ENCODE measurements at places on chromosomes 5 and 9.

- no peak for DNase-seq
Measured at GRCh38 chr9:134988706-134989105, 71.0 kb upstream of the FCN1 start.

DNA sequence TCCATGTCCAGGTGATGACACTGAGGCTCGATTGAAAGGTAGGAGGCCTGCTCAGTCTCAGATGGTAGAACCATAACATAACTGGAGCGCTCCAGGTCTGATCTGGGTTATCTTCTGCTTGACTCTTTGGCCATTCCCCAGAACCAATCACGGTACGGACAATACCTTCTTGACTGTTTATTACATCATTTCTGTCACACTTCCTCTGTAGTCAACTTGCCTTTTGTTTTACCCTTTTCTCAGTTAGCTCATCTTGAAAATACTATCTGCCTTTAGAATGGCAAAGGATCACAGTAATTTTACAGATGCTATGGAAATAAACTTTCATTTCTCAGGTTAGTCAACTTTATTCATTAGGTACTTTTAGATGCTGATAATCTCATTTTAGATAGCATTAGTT is 22.4 kb downstream of the GLRA1 start:
- no peak for DNase-seq

DNA sequence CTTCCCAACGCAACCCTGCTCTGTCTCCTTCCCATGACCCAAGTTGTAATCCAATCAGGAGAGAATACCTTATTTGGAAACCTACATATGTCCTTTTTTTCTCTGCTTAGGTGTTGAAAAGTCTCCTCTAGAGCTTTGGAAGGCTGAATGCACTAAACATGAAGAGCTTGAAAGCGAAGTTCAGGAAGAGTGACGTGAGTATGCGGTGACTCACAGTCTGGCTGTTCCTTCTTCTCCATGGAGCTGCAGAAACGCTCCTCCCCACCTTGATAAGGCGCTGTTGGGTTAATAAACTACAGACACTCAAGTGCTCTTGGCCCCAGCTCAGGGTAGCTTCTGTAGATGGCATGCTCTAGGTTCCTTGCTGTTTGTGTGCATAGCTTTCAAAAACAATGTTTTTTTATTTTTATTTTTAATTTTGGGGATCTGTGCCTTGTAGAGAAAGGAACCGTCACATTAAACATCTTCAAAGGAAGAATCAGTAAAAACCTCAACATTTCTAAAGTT is 30.7 kb downstream of the RAI14 start:
- peak; percentile 90 for DNase-seq

DNA sequence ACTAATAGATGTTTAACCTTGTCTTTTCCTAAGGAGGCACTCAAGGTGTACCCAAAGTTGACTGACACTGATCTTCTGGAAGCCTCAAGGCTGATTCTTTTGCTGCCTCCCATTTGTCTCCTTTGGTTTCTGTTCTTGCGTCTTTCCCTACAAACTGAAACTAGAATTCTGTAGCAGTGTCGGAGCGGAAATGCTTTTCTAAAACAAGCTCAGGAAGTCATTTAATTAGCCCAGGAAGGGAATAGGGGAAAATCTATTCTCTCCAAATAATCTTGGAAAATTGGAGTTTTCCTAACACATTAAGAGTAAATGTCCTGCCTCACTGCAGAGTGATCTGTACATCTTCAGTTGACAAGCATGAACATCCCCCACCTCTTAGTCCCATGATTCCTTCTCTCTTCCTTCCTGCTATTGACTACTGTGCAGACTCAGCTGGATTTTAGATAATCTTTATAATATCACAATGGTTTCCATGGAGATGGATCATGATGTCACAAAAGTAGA is 182.7 kb downstream of the NR3C1 start:
- DNase-seq, result no peak

- no peak for DNase-seq
Measured at GRCh38 chr5:176881816-176882566, 17.2 kb downstream of the HK3 start.

DNA sequence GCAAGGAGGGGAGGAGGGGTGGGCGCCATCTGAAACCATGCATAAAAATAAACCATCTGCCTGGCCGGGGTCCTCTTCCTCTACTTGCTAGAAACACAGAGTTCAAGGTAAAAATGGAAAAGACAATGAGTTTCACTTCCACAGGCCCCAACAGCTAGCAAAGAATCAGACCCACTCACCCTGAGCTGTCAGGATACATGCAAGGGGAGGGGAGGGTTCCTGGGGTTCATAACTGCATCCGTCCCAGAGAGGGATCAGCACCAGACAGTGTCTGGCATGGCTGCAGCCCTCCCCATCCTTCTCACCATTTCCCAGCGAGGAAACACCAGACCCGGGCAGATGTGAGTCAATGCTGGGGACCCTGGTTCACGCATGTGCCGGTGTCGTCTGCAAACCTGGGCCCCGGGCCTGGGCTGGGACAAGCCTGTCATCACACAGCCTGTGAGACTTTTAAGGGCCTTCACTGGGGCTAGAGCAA is 55.4 kb downstream of the SEMA4D start:
- DNase-seq, result no peak

GRCh38 chr5:157431544-157432200 is 28.3 kb upstream of the NIPAL4 start:
- peak; percentile 39 for DNase-seq

GRCh38 chr5:932628-933250 is 40.1 kb downstream of the TRIP13 start:
- DNase-seq, result no peak

DNA sequence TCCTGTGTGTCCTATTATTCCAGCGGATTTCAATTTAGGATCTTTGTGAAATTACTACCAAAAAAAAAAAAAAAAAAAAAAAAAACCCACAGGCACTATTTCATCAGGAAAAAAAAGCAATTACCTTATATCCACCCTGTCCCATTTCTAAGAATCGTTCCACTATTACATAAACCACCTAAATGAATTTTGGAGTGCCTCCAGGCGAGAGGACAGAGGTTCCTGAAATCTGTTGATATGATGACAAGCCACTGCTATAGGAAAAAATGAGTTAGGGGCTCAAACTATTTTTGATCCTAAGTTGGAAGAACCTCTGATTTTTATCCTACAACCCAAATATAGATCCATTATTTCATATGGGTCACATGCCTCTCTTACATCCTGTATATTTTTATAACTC is 177.9 kb downstream of the GNAQ start:
- DNase-seq, result no peak

- DNase-seq, result peak; percentile 44
Measured at GRCh38 chr9:135501261-135502167, 1.0 kb downstream of the MRPS2 start.

- no peak for DNase-seq
Measured at GRCh38 chr5:17336054-17336453, 118.6 kb downstream of the BASP1 start.

DNA sequence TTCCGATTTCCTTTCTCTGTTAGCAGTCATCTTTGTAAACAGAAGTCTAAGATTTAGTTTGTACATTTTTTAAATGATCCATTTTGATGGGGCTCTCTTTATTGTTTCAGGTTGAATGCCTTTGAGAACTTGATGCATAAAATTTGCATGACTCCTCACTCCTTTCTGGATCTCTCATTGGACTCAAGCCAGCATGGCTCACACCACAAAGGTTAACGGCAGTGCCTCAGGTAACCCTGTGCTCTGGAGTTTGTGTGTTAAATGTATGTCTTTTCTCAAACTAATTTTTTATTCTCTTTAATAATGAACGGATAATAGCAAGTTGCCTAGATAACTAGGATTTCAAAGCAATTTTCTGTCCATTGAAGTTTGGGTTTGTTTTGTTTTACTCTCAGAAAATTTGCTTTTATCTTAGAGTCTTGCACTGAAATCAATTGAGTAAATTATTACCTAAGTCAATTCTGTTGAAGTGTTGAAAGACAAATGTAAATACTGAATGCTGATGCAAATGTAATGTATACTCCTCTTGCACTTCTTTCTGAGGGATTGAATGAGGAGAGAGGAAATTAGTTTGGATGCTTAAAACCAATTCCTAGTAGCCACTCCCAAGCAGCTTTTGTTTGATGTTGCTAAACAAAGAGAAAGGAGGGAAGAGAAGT is 164.6 kb upstream of the DMRT1 start:
- no peak for DNase-seq

GRCh38 chr5:424301-425110 is 18.5 kb upstream of the EXOC3 start:
- no peak for DNase-seq

DNA sequence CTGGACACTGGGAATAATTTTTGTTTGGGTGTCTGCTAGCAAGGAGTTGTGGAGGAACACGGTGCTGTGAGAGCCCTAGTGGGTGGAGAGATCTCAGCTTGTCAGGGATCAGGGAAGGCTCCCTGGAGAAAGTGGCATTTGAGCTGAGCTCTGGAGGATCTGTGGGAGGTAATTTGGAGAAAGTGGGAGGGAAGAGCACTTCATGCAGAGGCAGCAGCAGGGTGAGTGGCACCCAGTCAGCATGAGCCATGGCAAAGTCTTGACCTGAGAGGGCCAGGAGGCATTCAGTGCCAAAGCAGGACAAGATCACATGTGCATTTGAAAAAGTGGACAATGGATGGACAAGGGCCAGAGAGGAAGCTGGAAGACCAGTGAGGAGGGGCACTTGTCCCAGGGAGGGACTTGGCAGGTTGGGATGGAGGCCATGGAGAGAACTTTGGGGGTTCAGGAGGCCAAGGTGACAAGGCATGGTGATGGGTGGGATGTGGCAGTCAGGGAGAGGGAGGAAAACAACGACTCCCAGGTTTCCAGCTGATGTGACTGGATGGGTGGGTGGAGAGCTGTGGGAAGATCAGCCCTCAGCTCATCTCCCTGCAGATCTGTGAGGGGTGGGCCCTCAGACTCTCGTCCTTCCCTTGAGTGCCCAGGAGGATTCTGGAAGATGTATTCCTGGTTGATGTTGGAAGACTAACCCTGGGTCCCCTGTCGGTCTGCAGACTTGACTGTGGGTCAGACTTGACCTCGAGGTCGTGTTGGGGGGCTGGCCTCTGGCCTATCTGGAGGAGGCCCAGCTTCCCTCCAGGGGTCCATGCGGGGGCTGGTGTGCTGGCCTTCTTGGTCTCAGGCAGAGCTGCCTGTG is 68.9 kb upstream of the PITX1 start:
- DNase-seq, result no peak

DNA sequence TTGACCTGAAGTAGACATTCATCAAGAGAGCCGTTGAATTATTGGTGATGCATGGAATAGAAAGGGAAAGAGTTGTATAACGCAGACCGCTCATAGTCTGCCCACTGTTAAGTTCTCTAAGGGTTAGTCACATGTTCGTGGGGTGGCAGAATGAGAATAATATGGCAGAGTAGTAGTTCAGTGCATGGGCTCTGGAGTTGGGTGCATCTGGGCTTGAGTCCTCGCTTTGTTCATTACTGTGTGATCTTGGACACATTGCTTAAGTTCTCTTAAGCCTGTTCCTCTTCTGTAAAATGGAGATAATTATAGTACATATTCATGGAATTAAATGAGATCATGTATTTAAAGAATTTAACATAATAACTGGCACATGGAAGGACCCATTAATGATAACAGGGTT is 23.6 kb downstream of the TNPO1 start:
- DNase-seq, result no peak

- DNase-seq, result no peak
Measured at GRCh38 chr9:135088348-135088978, 995 bp downstream of the OLFM1 start.

- DNase-seq, result no peak
Measured at GRCh38 chr9:68739621-68740174, 34.7 kb downstream of the PIP5K1B start.

GRCh38 chr9:93132287-93132927 is 1.6 kb downstream of the NINJ1 start:
- no peak for DNase-seq

DNA sequence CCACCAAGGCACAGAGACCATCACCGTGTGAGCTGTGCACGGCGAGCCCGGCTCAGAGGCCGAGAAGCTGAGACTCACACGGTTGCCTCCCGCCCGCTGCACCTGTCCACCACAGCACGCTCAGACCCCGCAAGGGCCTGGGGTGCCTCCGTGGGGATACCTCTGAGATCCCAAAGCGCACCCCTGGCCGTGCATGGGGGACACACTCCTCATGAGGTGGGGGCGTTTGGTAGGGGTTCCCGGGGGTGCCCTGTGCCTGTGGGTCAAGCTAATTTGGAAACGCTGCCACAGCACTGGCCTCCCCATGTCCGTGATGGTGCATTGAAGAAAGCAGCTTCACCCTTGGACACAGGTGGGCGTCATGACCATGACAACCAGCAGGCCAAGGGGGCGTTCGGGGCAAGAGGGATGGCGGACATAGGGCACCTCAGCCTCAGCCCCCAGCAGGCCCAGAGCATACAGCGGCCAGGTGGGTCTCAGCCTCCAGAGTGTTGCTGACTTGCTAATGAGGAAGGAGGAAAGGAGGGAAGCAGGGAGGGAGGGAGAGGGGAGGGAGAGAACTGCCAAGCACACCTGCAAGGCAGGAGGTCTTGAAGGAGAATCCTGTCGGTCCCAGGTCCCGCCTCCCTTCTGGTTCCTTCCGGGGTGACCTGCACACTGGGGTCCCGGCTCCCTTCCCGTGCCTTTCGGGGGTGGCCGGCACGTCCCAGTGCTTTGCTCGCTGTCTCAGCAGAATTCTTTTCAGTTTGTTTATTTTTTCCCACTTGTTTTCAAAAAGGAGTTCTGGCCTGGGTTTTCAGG is 34.7 kb downstream of the GLT6D1 start:
- DNase-seq, result no peak

DNA sequence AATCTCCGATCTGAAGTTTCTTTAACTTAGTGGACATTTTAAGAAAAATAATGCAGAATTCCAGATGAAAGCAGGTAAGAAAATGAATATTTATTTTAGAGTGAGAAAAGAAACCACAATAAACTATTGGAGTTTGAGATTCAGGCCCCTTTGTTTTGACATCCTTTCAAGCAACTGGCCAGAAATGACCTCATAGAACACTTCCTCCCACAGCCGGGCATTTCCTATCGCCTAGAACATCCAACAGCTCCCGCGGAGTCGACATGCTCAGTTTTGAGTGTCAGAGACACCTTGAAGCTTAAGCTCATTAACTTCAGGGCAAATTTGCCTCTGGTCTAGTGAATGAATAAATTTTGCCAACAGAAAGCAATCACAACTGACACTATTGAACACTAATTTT is 369.2 kb downstream of the TLE4 start:
- no peak for DNase-seq

DNA sequence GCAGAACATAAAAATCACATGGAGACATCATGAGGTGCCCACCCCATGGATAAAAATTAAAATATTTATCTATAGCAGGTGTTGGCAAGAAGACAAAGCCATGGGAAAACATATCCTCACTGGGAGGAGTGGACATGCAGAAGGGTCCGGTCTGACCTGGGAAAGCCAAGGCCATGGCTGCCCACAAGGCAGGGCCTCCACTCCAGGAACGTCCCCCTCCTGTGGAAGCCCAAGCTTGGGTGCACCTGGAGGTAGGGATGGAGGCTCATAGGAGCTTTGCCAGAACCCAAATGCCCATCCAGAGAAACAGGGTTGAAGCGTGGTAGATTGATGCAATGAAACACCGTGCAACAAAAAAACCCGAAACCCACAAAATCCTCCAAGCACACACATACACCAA is 81.4 kb upstream of the COL5A1 start:
- DNase-seq, result no peak
